A549 treated with ZK216348 at 1 μM for 4 hours (cell line): ENCODE measurements at places on chromosomes 2 and 18. TPM values are rescaled to one million over a fixed set of nuclear protein-coding genes. Genes with fewer than 3 reads are reported as not detected.

The CPS1 gene
- 7.5 to 12.3 TPM (median 10.7 TPM) in 5 replicates for total RNA-seq

The HAAO gene
- total RNA-seq = not detected in 5 replicates

The FLACC1 gene
- 0.34 to 0.57 TPM in 2 of 5 replicates, not detected in the others for total RNA-seq

The LONRF2 gene
- 2.0 to 3.7 TPM (median 3.0 TPM) in 5 replicates for total RNA-seq

The PSMA8 gene
- total RNA-seq = not detected in 5 replicates

The NEU2 gene
- not detected in 5 replicates for total RNA-seq

The TSGA10 gene
- 2.5 to 5.9 TPM (median 3.3 TPM) in 5 replicates for total RNA-seq

The TSPYL6 gene
- not detected in 5 replicates for total RNA-seq
